CD4-positive, alpha-beta T cell (primary cell): ENCODE measurements at places on chromosomes 4 and X.
A peak's percentile ranks its signal among the peaks of the same experiment; 100 is the strongest.

DNA sequence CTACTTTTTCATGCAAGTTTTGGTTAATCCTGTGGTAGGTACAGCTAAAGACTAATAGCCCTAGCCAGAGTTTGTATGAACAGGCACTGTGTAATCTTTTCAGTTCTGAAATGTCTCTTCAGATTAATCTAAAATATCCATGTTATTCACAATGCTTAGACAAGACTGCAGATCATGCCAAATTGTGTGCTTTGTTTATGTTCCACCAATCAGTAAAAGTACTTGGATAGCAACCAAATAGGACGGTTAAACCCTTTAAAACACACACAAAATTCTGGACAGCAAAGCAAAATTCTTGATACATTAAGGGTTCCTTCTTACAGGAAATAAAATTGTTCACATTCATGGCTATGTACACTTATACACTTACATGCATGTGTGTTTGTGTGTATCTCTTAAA lies 139.1 kb downstream of the KLHL13 start:
- no peak for DNase-seq

GRCh38 chrX:580030-580429 lies 50.6 kb upstream of the SHOX start:
- DNase-seq: no peak

DNA sequence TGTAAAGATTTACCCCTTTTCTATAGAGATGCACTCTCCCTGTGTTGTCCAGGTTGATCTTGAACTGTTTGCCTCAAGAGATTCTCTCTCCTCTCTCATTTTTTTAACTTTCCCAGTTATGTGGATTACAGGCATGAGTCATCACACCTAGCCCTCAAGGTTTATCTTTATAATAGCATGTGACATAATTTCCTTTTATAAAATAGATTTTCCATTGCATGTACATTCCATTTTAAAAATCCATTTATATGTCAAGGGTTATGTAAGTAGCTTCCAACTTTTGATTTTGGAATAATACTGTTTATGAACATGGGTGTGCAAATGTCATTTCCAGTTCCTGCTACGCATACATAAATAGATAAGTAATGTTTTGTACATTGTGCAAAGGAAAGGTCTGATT lies 20.6 kb downstream of the ZNF721 start:
- DNase-seq: no peak

DNA sequence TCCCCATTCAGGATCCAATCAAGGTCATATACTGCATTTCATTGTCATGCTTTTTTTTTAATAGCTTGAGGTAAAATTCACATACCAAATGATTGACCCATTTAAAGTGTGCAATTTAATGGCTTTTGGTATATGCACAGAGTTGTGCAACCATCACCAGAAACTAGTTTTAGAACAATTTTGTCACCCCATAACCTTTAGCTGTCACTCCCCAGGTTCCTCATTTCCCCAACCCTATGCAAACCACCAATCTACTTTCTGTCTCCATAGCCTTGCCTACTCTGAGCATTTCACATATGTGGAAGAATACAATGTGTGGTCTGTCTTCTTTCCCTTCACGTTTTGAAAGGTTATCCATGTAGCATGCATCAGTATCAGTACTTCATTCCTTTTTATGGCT lies 1.4 kb upstream of the SMAD1 start:
- DNase-seq: no peak

DNA sequence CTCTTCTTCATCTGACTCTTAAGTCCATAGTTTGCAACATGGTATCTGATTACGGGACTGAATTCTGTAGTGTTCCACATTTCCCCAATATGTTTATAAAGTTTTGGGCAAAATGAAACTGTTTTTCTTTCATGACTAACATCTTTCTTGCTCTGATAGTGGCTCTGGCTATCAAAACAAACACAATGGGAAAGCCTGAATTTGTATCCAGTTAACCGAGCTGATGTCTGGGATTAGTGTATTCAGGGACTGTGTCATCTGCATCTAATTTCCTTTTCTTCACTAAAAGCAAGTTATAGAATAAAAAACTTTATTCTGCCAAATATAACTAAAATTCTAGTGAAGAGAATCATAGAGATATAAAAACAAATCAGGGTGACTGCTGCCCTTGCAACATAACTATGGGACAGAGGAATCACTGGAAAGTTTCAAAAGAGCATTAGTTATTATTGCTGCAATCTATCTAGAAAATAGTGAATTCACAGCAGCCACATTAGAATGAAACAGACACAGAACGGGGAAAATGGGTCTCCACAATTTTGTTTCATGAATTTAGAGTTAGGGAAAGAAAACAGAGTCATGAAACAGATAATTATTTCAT lies 61.3 kb downstream of the ANTXR2 start:
- no peak for DNase-seq

- no peak for DNase-seq
Measured at GRCh38 chr4:21543514-21543913, 405.1 kb downstream of the KCNIP4 start.

GRCh38 chr4:116389139-116389538 lies 696.2 kb downstream of the TRAM1L1 start:
- DNase-seq: no peak

GRCh38 chr4:173937631-173938270 lies 345.7 kb downstream of the FBXO8 start:
- DNase-seq: no peak

DNA sequence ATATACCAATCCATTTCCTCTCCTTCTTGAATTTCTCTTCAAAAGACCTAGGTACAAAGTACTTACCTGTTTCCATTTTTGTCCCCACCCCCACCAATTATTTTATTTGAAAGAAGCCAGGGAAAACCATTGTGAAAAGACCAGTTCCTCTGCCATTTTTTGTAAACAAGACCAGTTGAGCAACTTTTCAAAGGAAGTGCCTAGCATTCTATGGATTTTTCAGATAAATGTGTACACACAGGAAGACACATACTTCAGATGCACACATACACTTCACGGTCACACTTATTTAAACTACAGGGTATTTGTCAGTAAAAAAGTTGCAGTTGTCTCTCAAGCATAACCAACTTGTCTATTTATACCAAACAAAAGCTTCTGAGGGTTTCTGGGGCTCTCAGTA lies 587.2 kb upstream of the KLHL4 start:
- DNase-seq: no peak

DNA sequence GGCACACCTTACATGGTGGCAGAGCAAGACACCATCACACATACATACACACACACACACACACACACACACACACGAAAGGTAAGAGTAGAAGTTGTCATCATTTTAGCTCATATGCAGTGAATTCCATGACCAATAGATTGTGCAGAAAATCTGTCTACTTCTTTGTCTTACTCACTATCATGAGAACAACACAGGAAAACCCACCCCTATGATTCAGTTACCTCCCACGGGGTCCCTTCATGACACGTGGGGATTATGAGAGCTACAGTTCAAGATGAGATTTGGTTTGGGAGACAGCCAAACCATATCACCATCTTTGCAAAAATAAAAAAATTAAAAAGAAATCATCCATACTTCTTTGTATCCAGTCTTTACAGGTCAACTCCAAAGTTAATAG lies 221.1 kb downstream of the BMPR1B start:
- DNase-seq: no peak

DNA sequence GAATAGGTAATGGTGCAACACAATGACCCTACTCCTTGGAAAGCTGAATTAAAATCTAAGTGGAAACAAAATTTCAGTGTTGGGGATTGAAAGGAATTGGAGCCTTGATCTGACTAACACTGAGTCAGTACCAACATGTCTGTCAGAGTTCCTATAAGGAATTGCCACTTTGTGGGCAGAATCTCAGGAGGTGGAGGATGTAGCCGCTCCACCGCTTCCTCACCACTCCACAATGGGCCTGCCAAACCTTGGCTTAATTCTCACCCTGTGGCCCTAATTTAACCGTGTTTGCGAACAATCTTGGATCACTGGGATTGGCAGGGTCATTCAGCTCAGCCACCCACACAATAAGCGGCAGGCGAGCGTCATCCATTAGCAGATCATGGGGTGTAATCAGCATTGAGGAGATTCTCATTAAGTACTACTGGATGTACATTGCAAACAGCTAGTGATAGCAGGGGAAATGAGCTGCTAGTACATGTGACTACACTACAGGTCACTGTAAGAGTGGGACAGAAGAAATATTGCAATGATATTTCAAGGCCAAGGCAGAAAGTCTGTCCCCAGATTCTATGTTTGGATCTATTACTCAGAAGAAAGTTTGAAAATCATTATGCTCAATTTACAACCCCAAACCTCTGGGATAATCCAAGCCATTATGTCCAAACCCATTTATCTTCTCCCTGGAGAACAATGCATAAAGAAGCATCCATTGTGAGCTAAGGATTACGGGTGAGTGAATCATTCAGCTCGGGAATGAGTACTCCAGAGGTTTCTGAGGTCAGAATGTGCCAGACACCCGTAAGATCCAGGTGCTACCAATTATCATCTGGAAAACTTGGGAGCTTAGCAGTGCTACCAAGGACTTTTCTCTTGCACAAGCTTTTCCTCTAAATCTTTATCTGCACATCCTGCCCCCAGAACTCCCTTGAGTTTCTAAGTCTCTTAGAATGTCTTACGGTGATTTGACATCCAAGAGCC lies 5.8 kb downstream of the SRPX start:
- DNase-seq: no peak

- no peak for DNase-seq
Measured at GRCh38 chr4:2222838-2223237, 19.1 kb downstream of the HAUS3 start.

- peak; percentile 21 for DNase-seq
Measured at GRCh38 chrX:136268051-136269048, 17.1 kb upstream of the MAP7D3 start.

DNA sequence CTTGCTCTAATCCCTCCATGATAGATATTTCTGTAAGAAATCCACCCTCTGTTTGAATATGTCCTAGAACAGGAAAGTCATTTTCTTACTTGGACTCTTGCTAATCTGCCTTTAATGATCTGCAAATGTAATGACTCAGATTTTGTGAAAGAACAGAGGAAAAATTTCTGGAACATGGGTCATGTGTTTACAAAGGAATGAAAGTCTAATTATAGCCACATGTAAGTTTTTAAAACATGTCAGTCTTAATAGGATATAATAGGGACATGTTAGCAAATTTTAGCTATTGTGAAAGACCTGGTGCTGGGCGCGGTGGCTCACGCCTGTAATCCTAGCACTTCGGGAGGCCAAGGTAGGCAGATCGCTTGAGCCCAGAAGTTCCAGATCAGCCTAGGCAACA lies 47.6 kb downstream of the GRK4 start:
- no peak for DNase-seq

DNA sequence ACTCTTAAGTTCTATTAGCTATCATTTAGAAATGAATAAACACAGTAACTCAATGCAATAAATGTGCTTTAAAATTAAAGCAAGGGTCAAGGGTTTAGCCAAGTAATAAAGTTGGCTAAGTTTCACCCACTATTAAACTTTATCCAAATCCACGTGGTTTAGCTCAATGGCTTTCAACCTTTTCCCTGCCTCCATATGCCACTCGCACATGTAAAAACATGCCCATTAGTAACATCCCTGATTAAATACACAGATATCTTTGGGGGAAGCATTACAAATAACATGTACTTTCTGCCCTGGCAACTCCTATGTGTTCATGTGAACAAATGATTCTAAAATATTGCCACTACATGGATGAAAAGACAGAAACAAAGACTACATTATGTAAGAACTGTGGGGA lies 130.8 kb downstream of the ZAR1 start:
- DNase-seq: no peak

DNA sequence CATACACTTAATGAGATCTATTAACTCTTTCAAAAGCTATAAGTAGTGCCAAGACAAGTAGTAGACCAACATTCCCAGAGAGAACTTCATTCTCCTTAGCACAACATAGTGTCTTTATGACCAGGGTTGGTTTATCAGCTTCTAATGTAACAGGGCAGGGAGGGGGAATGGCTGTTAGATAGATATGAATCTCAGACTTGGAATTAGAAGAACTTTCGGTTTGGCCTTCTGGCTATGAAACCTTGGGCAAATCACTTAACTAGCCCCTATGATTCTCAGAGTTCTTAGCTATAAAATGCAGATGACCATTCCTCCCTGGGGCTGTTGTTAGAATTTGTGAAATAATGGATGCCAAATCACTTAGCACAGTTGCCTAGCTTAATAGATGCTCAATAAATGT lies 132.2 kb downstream of the SLC10A7 start:
- DNase-seq: no peak

DNA sequence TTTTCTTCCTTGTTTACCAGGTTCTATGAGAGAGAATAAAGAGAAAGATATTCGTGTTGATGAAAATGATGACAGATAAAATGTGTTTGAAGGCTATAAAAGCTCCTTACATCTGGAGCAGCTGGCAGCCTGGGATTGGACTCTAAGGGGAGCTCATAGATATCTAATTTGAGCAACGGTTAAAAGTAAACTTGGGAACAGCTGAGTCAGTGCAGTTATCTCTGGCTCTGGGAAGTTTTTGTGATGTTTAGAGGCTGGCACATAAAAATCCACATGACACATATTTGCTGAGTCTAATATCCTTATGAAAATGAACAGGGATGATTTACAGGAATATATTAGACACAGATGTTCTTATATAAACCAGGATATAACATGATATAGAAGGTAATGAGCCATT lies 331.8 kb upstream of the TENM3 start:
- no peak for DNase-seq

- no peak for DNase-seq
Measured at GRCh38 chr4:28555866-28556265, 1695.2 kb downstream of the STIM2 start.

DNA sequence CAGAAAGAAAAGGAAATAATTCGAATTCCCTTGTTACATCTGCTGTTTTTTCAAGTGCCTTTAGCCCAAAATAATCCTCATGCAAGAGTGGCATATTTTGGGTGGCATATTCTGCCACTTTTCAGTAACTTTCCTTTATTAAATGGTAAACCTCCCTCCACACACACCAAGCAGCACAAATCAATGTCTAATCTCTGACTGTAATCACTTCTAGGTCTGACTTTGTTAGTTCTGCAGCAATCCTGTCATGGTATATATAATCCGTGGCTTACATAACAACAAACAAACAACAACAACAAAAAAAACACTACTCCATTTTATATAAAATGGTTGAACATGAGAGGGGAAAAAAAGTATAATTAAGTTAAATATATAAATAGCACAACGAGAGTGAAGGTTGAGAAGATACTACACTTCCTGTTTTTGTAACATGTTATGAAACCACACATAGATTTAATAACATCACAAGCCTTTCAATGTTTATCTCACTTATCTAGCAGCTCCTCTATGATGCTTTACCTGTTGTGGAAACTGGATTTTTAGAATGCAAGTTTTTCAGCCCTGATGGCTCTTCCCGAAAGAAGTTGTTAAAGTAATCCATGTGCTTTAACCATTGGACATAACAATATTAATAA lies 715.4 kb downstream of the GRXCR1 start:
- no peak for DNase-seq
